ENCODE measurements at places on chromosomes 1 and 21.

DNA sequence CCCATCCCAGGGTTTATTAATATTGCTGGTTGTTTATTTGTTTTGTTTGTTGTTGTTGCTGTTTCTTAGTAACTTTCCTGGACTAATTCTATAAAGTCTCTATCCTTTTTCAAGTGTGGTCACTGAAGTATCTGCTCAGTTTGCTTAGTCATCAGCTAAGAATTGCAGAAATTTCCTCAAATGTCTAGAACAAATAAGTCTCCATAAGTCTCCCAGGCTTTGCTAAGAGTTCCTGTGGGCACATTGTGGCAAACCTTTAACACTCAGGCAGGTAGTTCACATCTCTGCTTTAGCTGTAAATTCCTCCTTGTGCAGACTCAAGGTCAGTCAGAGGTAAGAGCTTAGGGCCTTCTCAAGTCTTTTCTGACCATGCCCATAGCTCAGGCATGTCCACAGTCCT lies 38.9 kb upstream of the C1orf185 start:
- no peaks in the 10 kb centered on the region for H3K4me1 ChIP-seq
- H3K4me3 ChIP-seq, result no peak overlapping the region
- no peaks in the 10 kb centered on the region for H3K27me3 ChIP-seq

DNA sequence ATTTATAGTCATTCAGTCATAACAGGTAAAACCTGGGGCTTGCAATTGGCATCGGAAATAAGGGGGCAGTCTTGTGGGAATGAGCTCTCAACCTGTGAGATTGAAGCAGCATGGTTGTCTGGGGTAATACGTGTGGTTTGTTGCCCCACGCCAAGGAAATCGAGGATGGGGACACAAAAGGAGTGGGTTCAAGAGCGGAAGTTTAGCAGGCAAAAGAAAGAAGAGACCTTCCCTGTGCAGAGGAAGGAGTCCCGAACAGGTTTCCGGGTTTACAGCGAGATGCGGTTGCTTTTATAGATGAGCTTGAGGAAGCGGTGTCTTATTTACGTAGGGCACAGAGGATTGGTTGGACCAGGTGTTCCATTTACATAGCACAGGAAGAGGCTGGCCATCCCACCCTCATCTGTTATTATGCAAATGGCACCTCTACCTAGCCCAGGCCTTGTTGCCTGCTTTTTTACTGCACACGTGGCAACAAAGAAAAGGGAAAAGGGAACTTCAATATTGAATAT lies 37.3 kb downstream of the IFNAR1 start:
- no peaks in the 10 kb centered on the region for H3K27me3 ChIP-seq

GRCh38 chr1:160653620-160654016 lies 6.8 kb upstream of the SLAMF1 start:
- H3K4me1 ChIP-seq, result no peaks in the 10 kb centered on the region
- no peak for DNase-seq
- no peaks in the 10 kb centered on the region for H3K27me3 ChIP-seq
- H3K27ac ChIP-seq, result no peak overlapping the region

GRCh38 chr1:38098101-38098847 lies 51.7 kb upstream of the POU3F1 start:
- H3K27ac ChIP-seq, result no peak overlapping the region
- no peak overlapping the region for H3K4me3 ChIP-seq
- H3K36me3 ChIP-seq, result no peaks in the 10 kb centered on the region
- H3K27me3 ChIP-seq, result no peaks in the 10 kb centered on the region
- DNase-seq, result no peak

- H3K27ac ChIP-seq, result no peak overlapping the region
- DNase-seq, result no peak
- no peaks in the 10 kb centered on the region for H3K4me1 ChIP-seq
Measured at GRCh38 chr1:99682291-99682751, 36.4 kb downstream of the PALMD start.

DNA sequence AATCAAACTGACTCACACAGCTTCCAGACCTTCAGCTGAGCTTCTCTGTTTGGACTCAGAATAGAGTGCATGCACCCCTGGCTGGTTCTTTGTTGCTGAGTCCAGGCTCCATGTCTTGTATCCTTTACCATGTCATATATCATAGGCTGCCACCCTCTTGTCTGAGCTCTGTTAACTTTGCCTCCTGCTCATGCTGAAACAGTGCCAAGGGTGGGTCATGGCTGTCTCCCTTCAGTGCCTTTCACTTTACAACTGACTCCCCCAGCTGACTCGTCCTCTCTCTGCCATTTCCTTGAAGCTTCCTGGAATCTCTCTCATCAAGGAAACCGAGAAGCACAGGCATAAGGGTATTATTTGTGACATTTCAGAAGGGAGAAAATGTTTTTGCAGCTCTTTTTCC lies 885.3 kb downstream of the TTLL7 start:
- no peaks in the 10 kb centered on the region for H3K36me3 ChIP-seq
- H3K4me3 ChIP-seq, result no peak overlapping the region
- H3K27me3 ChIP-seq, result no peaks in the 10 kb centered on the region
- no peak overlapping the region for H3K27ac ChIP-seq
